NCI-H1436 (cell line): ENCODE measurements at places on chromosomes 12 and 14.

- peak; percentile 12 for DNase-seq
Observed at GRCh38 chr14:54488318-54488645, 498 bp downstream of the GMFB start.

GRCh38 chr12:55057481-55057880, 37.7 kb downstream of the NEUROD4 start:
- DNase-seq, result peak; percentile 47

DNA sequence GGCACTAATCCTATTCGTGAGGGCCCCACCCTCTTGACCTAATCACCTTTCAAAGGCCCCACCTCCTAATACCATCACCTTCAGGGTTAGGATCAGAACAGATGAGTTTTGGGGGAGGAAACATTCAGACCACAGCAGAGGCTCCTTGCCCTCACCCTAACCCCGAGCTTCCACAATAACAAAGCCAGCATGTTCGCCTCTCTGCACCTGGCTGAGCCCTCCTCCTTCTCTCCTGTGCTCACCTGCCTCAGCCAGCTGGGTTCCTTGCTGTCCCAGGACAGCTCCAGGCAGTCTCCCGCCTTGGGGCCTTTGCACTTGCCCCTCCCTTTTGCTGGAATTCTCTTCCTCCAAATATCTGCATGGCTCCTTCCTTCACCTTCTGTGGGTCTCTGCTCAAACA, 9.7 kb upstream of the RAN start:
- DNase-seq, result no peak

GRCh38 chr12:109744026-109744425, 30.4 kb downstream of the FAM222A start:
- DNase-seq, result no peak

- no peak for DNase-seq
Observed at GRCh38 chr12:123889848-123890535, 82.6 kb downstream of the CCDC92 start.

- DNase-seq, result peak; percentile 3
Observed at GRCh38 chr12:45725631-45726602, 3.6 kb upstream of the ARID2 start.

- DNase-seq, result no peak
Observed at GRCh38 chr14:58912287-58912686, 274.5 kb downstream of the DACT1 start.

- no peak for DNase-seq
Observed at GRCh38 chr12:89138048-89138852, 214.1 kb downstream of the DUSP6 start.

DNA sequence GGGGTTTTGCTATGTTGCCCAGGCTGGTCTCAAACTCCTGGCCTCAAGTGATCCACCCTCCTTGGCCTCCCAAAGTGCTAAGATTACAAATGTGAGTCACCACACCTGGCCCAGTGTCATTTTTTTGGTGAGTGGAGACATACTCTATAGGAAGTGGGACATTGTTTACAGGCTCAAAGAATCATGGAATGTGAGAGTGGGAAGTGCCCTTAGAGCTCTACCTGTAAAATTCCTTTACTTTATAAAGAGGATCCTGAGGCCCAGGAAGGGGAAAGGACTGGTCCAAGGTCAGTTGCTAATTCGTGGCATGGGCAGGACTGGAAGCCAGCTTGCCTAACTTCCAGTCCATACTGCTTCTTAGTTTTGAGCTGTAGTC, 8.7 kb upstream of the ADCK1 start:
- no peak for DNase-seq

DNA sequence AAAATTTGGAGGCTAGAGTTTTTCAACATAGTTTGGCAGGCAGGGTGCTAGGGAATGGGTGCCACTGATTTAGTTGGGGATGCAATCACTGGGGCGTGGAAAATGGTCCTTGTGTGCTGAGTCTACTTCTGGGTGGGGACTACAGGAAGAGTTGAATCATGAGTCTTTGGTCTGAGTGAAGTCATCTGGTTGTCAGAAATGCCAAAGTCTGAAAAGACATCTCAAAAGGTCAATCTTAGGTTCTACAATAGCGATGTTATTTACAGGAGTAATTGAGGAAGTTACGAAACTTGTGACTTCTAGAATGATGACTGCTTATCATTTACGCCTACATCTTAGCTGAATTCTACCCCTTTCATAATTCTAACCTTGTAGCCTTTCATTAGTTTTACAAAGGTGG, 209.1 kb downstream of the NUBPL start:
- DNase-seq, result no peak

DNA sequence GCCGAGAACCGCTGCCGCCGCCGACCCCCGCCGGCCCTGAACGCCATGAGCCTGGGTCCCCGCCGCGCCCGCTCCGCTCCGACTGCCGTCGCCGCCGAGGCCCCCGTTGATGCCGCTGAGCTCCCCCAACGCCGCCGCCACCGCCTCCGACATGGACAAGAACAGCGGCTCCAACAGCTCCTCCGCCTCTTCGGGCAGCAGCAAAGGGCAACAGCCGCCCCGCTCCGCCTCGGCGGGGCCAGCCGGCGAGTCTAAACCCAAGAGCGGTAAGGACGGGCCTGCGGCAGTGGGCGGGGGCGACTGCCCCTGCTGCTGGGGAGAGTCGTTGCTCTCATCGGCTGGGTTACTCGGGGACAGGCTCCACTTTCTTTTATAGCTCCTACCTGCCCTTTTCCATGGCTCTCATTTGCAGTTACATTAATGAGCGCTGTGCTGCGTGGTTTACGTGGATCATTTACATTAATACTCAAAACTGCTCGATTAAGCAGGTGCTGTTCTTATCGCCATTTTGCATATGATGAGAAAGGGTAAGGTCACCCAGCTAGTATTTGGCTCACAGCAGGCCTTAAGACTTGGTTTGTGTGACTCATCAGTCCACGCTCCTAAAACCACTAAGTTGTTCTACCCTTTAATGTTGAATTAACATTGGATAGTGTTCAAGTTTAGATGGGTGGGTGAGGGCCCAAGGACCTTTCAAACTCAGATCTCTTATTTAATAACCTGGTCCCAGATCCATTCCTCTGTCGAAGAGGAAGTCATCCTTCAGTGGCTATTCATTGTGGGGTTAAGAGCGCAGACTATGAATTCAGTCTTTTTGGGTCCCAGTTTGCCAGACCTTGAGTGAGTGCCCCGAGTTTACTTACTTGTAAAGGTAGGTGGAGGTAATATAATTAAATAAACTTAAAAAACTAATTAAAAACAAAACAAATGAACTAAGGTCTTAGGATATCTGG, 823 bp downstream of the RNF10 start:
- DNase-seq, result no peak

DNA sequence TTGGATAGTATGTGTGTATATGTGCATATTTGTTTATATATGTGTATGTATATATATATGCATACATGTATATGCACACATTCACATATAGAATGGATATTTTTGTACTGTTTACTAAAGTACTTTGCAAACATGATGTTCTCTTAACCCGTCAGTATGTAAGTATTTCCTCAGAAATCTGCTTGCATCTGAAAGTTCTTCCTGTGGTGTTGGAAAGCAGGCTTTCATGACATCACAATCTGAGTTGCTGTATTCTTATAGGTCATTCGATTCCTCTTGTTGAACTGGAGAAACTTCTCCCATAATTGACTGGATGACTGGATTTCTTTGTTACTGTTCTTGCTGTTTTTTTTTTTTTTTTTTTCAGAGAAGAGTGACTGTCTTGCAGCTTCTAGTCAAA, 29.1 kb downstream of the GABARAPL1 start:
- DNase-seq, result no peak

GRCh38 chr12:69024413-69024812, 91.4 kb upstream of the CPM start:
- DNase-seq, result peak; percentile 37

DNA sequence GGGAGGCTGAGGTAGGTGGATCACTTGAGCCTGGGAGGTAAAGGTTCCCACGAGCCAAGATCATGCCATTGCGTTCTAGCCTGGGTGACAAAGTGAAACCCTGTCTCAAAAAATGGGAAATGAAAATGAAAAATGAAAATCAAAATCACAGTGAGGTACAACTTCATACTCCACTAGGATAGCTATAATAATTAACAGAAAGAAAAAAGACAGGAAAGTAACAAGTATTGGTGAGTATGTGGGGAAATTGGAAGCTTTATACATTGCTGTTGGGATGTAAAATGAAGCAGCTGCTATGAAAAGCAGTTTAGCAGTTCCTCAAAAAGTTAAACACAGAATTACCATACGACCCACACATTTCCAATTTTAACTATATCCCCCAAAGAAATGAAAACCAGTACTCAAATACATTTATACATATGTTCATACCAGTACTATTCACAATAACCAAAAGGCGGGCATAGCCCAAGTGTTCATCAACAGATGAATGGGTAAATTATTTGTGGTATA, 22.2 kb downstream of the SGPP1 start:
- no peak for DNase-seq

DNA sequence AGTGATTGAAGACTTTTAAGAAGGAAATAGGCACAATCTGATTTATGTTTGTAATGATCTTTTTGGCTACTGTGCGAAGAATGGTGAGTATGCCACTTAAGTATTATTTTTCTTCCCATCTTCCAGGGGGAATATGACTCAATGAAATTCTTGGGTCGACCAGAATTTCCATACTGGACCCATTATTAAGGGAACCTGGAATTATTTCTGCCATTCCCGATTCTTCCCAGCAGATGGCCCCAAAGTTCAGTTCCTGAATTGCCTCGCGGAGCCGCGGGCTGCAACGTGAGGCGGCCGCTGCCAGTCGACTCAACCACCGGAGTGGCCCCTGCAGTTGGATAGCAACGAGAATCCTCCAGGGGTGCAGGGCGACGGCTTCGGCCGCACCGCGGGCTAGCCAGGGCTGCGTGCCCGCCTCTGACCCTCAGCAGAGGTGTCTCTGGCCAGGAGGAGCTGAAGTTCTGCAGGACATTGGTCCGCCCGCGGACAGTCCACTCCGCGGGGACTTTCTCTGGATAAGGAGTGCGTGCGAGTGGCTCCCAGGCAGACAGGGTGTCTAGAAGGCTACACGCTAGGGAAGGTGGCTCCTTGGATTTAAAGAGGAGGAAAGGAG, 628 bp upstream of the TSHR start:
- DNase-seq, result peak; percentile 77

GRCh38 chr12:120474616-120474960, 5.0 kb upstream of the SRSF9 start:
- DNase-seq, result no peak

GRCh38 chr12:99455350-99456035, 192.1 kb upstream of the GARIN6 start:
- DNase-seq, result no peak

DNA sequence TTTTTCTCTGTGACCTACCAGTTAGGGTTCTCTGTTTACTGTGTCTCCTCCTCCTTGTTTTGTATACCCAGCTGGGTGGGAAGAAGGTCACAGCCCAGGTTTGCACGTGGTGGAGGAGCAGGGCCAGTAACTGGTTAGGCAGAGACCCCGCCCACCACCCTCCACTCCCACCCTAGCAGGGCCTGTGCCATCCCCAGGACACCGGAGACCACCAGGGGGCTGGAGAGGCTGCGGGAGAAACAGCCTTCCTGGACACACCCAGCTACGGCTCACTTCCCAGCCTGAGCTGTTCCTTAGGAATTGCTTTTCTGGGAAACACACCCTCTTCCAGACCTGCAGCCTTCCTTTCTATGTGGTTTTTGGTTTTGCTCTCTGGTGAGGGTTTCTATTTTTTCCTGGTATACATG, 21.1 kb downstream of the BDKRB2 start:
- DNase-seq, result no peak

DNA sequence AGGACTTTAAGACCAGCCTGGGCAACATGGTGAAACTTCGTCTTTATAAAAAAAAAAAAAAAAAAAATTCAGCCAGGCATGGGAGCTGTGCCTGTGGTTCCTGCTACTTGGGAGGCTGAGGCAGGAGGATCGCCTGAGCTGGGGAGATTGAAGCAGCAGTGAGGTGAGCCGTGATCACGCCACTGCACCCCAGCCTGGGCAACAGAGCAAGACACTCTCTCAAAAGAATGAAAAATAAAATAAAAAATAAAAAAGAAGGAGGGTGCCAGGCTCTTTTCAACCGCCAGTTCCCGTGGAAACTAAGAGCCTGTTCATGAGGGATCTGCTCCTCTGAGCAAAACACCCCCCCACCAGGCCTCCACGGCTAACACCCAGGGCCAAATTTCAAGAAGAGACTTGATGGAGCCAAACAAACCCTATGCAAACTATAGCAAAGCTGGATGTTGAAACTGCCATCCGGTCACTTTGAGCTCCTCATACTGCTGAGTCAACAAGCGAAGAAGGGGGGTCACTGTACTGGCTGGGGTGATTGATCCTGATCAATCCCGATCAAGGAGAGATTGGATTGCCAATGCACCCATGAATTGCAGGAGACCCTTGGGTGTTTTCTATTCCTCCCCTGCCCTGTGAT, 23.4 kb downstream of the DLK1 start:
- DNase-seq, result no peak

- no peak for DNase-seq
Observed at GRCh38 chr14:74848768-74849167, 27.2 kb downstream of the PROX2 start.

- DNase-seq, result no peak
Observed at GRCh38 chr12:82826505-82826904, 139.8 kb downstream of the TMTC2 start.

GRCh38 chr12:5537771-5538170, 105.9 kb downstream of the NTF3 start:
- DNase-seq, result no peak
